ENCODE measurements at places on chromosomes 4 and X. TPM values are rescaled to one million over a fixed set of nuclear protein-coding genes. Genes with fewer than 3 reads are reported as not detected.

DNA sequence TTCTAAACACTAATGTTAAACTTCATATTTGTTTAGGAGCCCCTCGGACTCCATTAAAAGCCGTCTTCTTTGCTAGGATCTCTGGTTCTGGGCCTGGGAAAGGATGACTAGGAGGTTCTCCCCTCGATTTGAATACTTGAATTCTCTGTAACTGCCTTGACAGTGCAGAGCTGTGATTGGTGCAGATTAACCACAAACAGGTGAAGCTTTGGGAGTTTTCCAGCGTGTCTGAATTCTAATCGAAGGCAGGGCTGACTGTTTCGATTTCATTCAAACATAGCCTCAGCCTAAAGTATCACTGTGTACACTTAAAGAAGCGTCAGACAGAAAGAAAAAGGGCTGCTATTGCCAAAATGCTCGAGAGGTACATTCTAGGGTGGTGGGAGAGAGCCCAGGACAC is 29.0 kb downstream of the TFDP3 start:
- no peak for DNase-seq

GRCh38 chr4:109931318-109931717 is 18.6 kb downstream of the EGF start:
- no peak for DNase-seq

GRCh38 chr4:109916027-109916409 is 3.3 kb downstream of the EGF start:
- no peak for DNase-seq

Gene ODAPH
- polyA plus RNA-seq: not detected

- DNase-seq: no peak
Measured at GRCh38 chrX:149370097-149370496, 135.0 kb downstream of the IDS start.

Gene NSDHL
- polyA plus RNA-seq: 35.9 TPM

Gene CCKAR
- not detected for polyA plus RNA-seq

DNA sequence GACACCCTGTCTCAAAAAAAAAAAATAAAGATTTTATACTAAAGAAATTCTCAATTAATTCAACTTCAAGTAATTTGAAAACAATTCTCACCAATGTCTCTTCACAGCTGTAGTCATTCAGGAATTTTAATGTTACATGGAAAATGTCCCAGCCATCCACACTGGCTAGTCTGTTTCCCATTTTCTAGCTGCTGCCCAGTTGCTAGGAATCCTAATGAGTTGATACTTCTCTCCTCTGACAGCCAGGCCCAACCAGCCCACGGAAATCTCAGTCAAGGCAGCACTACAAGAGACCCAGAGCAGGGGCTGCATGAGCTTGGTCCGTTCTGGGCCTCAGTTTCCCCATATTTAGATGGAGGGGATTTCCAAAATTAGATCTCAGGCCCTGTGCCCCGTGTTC is 59.1 kb downstream of the CASP3 start:
- DNase-seq: no peak

- DNase-seq: peak; percentile 73
Measured at GRCh38 chr4:154595807-154596206, 5.3 kb upstream of the FGA start.

- no peak for DNase-seq
Measured at GRCh38 chrX:45324941-45325340, 124.3 kb upstream of the DIPK2B start.

DNA sequence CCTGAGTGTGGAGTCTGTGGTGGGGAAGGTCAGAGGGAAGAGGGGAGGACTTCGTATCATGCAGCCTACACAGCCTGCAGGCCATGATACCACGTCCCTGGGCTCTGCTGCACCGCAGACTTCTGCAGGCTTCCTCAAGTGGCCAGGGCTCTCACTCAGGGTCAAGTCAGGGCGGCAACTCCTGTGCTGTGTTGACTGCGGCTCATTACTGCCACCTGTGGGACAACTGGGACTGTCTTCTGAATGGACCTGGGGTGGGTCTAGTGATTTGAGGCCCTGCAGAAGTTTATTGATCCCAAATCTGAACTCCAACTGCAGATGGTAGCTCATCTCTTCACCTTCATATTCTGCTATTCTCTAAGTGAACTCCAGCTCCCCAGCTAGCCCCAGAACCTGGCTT is 167.1 kb downstream of the NSUN7 start:
- peak; percentile 27 for DNase-seq

Gene PAGE2B
- polyA plus RNA-seq: 0.37 TPM

GRCh38 chr4:88953400-88953799 is 103.6 kb downstream of the FAM13A start:
- DNase-seq: no peak

Gene TRIML2
- polyA plus RNA-seq: not detected

GRCh38 chr4:156948738-156949137 is 22.9 kb downstream of the PDGFC start:
- no peak for DNase-seq

GRCh38 chr4:16597845-16598596 is 300.4 kb downstream of the LDB2 start:
- DNase-seq: peak; percentile 4

Data from HepG2 (cell line).